ENCODE measurements at places on chromosomes 2 and 18.

DNA sequence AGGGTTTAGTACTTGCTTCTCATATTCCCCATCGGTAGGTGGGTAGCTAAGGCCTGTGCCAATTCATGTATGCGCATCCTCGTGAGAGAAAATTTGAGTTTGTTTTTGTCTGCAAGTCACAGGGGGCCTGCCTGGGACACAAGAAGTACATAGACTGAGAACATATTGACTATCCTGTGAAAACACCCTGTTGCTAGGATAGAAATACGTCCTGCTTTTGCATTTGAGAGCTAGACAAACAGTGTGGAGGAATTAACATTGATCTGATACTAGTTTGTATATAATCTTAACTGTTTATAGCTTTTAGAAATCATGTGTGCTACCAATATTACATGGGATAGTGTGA lies 10.9 kb downstream of the WDR7 start:
- DNase-seq = no peak

GRCh38 chr2:189530965-189531637 lies 49.5 kb downstream of the SLC40A1 start:
- DNase-seq = no peak

DNA sequence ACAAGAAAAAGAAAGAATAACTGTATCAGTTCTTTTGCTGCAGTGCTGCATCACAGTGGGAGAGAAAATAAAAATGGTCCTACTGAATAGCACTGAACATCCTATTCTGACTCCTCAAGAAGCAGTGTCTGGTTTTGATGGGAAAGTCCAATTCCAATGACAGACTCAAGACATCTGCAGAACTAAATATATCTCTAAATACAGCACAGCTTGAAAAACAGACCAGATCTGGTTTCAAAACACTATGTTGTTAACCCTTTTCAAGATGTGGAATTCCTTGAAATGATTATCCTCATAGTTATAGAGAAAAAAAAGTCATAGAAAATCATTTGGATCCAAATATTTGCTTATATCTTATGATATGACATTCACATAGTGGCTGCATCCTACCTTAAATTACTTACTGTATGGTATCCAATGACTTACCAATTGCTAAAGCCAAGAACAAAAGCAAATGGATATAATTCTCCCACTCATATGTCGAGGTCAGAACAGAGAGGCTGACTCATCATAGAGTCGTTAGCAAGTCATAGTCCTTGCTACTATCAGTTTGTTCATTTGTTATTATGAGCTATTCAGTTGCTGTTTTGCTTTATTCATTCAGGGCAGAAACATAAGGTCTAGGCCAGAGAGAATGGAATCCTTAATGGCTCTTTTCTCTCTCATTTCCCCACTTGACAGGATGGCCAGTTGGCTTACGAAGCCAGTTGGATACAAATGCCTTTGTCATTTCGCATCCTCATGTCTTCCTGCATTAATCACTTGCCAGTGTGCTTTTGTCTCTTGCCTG lies 62.5 kb upstream of the ACVR2A start:
- DNase-seq = peak; percentile 57

- DNase-seq = no peak
These were observed 181.3 kb upstream of the NRP2 start for GRCh38 chr2:205500951-205501350.

DNA sequence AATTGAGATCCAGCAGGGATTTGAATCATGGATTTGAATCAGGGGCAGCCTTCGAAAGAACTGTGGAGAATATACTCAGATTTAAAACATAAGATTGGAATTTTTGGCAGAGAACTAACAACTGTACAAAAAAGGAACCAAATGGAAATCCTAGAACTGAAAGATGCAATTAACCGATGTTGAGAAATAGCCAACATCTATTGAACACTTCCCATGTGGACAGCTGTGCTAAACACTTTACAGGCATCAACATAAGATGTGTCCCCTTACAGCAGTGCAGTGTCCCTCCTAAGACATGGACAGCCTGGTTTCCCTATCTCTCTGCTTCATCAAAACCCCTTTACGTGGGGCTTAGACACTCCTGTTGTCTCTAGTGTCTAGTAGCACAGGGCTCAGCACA lies 3.7 kb upstream of the IL1RN start:
- no peak for DNase-seq

DNA sequence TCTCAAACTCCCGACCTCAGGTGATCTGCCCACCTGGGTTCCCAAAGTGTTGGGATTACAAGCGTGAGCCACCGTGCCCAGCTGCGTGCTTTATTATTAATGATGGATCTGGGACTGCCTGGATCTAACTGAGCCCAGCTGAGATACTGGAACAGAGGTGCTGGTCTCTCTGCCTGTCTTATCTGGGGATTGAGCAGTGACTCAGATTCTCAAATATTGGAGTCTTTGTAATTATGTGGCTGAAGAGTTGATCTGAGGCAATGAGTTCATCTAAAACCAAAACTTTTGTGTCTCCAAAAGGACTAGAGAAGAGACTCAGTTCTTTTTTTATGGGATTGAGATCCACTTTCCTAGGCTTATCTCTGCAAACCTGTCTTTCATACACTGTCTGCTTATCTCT lies 16.3 kb downstream of the PLEKHB2 start:
- peak; percentile 59 for DNase-seq

GRCh38 chr2:60095903-60096302 lies 457.6 kb downstream of the BCL11A start:
- DNase-seq = no peak

DNA sequence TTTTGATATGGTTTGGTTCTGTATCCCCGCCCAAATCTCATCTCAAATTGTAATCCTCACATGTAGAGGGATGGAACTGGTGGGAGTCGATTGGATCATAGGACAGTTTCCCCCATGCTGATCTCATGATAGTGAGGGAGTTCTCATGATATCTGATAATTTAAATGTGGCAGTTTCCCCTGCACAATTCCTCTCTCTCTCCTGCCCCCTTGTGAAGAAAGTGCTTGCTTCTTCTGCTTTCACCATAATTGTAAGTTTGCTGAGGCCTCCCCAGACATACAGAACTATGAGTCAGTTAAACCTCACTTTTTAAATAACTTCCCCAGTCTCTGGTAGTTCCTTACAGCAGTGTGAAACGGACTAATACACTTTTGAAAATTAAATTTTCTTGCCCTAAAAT lies 12.3 kb upstream of the KCNJ3 start:
- DNase-seq = no peak

GRCh38 chr2:59677158-59677557 lies 876.3 kb downstream of the BCL11A start:
- DNase-seq = no peak

GRCh38 chr2:37921781-37922180 lies 3.3 kb upstream of the RMDN2 start:
- no peak for DNase-seq

DNA sequence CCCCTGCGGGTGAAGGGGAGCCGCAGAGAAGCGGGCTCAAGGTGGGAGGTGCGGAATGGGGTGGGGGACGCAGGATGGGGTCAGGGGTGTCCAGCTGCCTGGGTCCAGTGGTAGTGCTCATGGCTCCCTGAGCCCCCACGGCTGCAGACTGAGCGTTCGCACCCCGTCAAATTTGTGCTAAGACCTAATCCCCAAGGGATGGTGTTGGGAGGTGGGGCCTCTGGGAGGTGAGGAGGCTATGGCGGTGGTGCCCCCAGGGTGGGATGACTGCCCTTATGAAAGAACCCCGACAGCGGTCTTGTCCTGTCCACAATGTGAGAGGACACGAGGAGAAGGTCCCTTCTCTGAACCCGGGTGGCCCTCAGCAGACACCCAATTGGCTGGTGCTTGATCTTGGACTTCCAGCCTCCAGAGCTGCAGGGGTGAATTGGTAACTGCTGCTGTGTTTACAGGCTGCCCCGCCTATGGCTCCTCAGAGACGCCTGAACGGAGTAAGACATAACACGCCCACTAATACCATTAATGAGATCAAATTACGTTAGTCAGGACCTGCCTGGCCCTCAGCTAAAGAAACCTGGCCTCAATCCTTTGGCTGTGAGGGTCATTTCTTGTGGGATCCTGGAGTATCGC lies 42.6 kb downstream of the PXDN start:
- DNase-seq = peak; percentile 70

GRCh38 chr2:175926272-175926671 lies 75.8 kb downstream of the LNPK start:
- DNase-seq = peak; percentile 49

- no peak for DNase-seq
These were observed 249.0 kb downstream of the ZEB2 start for GRCh38 chr2:144270951-144271350.

- no peak for DNase-seq
These were observed 152.7 kb downstream of the TWIST2 start for GRCh38 chr2:239000500-239001073.

- no peak for DNase-seq
These were observed 81.2 kb downstream of the MYO5B start for GRCh38 chr18:50113726-50114125.

DNA sequence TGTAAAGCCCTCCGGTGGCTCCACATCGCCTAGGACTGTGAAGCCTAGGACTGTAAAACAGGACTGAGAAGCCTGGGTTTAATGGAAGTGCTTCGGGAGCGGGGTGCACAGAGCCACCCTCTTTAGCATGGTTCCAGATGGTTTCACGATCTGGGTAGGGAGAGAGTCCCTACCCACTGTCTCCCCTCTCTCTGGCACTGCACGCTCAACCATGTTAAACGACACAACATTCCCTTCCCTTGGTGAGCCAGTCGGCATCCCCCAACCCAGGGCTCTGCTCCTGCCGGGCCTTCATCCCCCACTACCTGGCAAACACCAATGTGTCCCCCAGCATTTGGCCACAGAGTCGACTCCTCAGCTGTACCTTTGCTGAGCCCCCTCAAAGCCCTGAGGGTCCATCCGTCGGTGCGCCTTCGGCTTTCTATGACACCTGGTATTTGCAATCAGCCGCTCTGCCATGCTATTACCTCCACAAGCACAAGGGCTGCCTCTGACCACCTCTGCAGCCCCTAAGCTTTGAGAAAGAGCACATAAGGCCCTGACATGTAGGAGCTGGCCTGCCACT lies 1.1 kb downstream of the COPS9 start:
- no peak for DNase-seq

- peak; percentile 74 for DNase-seq
These were observed 12.4 kb upstream of the IGFBP2 start for GRCh38 chr2:216620786-216621185.

- peak; percentile 30 for DNase-seq
These were observed 69.8 kb upstream of the PDE1A start for GRCh38 chr2:182496596-182496995.

- peak; percentile 74 for DNase-seq
These were observed 1202.5 kb downstream of the DSC3 start for GRCh38 chr18:29840089-29840488.

DNA sequence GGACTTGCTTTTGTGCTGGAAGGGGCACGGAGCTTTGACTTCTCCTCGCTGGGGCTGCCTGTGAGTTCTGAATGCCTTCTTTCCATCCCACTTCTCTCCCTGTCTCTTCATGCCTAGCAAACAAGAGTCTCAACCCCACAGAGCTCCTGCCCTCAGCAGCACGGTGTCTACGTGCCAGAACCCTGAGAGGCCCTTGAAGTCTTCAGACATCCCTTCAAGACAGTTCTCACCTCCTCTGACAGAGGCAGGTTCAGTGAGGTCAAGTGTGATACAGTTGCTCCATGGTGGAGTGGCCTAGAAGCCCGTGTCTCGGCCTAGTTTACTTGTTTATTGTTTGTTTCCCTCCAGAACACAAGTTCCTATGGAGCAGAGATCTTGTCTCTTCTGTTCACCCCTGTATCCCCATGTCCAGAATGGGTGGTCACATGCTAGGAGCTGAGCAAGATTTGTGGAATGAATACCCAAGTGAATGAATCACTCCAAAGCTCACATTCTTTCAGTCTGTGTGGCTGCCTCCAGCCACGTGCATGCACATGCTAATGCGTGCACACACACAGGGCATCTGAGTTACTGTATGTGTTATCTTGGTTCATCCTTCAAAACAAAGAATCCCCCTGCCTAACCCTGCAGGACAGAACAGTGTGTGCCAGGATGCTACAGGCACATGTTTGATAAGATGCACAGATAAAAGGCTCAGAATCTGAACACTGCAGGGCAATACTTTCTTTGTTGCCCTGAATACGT lies 391.6 kb downstream of the NBAS start:
- DNase-seq = peak; percentile 98

GRCh38 chr2:144249035-144249637 lies 270.8 kb downstream of the ZEB2 start:
- no peak for DNase-seq

- DNase-seq = no peak
These were observed 68.4 kb downstream of the ACOXL start for GRCh38 chr2:110800611-110801402.

GRCh38 chr2:198033626-198034025 lies 229.2 kb downstream of the PLCL1 start:
- DNase-seq = no peak

DNA sequence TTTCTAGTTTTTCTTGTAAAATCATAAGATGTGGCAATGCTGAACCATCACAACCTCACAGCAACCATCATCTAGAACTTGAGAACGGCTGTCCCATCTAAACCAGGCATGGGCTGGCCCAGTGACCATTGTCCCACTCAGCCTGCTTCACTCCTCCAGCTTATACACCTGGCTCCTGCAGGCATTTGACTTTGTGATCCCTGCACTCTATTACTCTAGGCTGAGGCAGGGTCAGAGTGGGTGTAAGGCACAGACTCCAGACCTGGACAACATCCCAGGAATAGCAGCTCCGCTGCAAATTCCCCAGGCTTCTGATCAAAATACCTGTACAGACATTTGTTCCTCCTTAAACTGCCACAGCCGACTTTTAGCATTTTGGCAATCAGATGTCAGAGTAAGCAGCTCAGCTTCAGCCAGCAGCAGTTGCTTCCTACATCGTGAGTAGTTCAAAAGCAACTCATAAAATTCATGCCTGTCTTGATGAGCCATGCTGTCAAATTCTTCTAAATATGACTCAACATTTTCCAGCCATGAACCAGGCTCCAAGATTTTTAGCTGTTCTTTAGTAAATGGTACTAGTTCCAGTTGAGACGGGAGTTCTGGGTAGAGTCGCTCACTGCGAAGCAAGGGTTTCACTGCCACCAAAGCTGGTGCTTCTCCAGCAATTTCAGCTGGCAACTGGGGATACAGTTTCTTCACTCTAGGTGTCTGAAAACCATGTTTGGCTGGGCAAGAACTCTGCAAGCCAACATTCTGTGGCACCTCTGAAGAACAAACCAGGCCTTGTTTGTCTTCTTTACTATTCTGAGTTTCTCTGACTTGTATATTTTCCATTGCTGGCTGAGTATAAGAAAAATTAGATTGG lies 12.8 kb downstream of the EPG5 start:
- DNase-seq = peak; percentile 95

- no peak for DNase-seq
These were observed 647.5 kb downstream of the ARHGAP15 start for GRCh38 chr2:143776526-143777297.

DNA sequence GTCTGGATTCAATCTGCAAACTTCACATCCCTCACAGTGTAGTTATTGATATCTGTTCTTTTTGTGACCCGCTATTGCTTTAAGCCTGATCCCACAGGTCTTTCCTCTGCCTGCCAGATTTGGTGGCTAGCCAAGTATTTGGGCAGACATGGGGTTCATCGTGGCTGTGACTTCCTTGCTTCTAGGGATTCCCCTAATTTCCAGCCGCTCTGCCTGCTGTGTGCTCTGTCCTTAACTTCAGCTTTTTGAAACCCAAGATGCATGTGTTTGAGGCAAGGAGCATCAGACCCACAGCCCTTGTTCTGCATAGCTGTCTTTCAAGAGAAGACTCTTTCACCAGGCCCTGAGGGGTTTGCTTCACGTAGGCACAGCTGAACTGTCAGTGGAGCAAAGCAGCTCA lies 54.2 kb downstream of the NCAPH start:
- DNase-seq = no peak
